Large intestine (tissue), 12 donors: ENCODE measurements at places on chromosomes 7 and 10. TPM values are rescaled to one million over a fixed set of nuclear protein-coding genes. Genes with fewer than 3 reads are reported as not detected.

The SLC18A2 gene
- 0.72 TPM for polyA plus RNA-seq

The TCERG1L gene
- polyA plus RNA-seq = 0.45 TPM

The CYP26C1 gene
- not detected for polyA plus RNA-seq

The TFEC gene
- polyA plus RNA-seq = 132 TPM

The ODAD2 gene
- polyA plus RNA-seq = 0.61 TPM

The GPR15LG gene
- 1.4 TPM for polyA plus RNA-seq

The SHLD2 gene
- polyA plus RNA-seq = 35.9 TPM

The HPSE2 gene
- 6.9 TPM for polyA plus RNA-seq
